Gastroesophageal sphincter (tissue), 4 donors: ENCODE measurements at places on chromosomes 1 and 21.

DNA sequence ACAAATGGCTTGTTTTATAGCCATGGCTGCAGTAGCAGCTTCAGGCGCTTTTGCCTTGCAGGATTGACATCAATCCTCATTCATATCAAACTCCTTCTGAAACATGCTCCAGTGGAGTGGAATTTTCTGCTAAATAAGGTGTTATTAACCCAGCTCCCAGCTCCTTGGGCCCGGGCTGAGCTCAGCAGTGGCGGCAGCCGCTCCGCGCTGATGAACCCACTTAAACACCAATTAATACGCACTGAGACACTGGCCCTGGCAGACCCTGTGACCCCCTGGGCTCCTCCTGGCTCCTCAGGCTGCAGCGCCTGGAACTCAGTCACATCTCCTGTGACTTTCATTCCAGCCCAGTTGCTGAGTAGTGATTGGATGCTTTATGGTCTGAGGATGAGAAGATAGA lies 137.4 kb upstream of the GRIK3 start:
- no peak for ATAC-seq

GRCh38 chr1:15353839-15354579 lies 55.7 kb upstream of the EFHD2 start:
- ATAC-seq, result no peak

- ATAC-seq, result peak; percentile 12
Observed at GRCh38 chr1:228391411-228392020, 15.1 kb downstream of the TRIM11 start.

GRCh38 chr1:218080863-218081262 lies 204.2 kb upstream of the RRP15 start:
- ATAC-seq, result no peak
